Vagina (tissue), 2 donors: ENCODE measurements at places on chromosomes 4 and X.

DNA sequence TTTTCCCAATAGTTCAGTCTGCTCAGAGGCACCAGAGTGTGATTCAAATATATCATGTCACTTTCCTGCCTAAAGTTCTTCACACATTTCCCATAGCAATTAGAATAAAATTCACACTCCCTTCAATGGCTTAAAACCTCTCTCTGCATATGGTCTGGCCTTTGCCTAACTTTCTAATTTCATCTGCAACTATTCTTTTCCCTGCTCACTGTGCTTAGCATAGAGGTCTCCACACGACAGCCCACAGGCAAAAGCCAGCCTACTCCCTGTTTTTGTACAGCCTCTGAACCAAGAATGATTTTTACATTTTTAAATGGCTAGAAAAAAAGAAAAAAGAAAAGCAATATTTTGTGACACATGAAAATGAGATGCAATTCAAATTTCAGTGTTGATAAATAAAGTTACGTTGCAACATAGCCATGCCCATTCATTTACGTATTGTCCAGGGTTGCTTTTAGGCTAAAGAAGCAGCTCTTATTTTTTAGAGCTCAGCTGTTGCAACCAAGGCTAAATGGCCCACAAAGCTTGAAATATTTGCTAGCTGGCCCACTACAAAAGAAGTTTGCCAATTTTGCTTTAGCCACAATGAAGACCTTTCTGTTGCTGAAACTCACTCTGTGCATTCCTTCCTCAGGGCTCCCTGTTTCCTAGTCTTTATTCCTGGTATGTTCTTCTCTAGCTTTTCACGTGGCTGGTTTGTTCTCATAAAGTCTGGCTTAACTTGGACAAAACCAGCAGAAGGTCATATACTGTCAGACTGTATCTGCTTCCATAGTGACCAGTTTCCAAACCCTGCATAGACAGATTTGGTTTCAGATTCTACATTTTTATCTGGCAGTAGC is 26.6 kb upstream of the IRF2 start:
- no peak for DNase-seq

DNA sequence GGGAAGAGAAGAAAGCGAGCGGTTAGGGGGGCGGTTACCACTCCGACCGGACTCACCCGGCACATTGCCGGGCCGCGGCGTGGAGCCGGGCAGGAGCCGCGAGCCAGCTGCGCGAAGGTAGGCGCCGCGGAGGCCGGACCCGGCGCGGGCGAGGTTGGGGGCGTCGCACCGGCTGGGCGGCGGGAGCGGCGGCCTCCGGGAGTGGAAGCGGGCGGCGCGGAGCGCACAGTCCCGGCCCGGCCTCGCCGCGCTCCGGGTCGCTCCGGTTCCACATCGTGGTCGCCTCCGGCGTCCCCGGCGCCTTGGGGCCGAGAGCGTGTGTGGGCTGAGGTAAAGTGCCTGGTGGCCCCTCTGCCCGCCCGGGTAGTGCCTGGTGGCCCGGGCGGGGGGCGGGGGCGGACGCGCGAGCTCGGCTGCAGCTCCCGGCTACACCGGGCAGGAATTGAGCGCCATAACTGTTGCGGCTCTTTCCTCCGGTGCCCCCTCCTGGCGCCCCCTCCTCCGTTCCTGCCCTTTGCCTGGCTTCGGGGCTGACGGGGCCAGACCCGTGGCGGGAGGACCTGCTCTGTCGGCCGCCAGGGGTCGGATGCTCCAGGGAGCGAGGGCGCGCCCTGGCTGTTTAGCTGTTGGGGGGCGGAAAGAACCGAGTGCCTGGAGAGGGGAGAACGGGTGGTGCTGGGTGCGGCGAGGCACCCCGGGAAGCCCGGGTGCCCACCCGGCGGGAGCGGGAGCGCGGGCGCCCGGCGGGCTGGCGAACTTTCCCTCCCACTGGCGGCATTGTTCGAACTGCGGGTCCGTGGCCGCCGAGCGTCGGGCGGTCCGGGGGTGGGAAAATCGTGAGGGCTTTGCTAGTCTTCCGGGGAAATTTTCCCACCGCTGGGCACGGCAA is 626 bp downstream of the JADE3 start:
- no peak for DNase-seq

- no peak for DNase-seq
These were observed 307.9 kb upstream of the F9 start for GRCh38 chrX:139222511-139223200.

GRCh38 chr4:77451530-77451929 is 154.1 kb upstream of the CXCL13 start:
- no peak for DNase-seq

GRCh38 chr4:156583265-156583664 is 388.3 kb downstream of the PDGFC start:
- no peak for DNase-seq

DNA sequence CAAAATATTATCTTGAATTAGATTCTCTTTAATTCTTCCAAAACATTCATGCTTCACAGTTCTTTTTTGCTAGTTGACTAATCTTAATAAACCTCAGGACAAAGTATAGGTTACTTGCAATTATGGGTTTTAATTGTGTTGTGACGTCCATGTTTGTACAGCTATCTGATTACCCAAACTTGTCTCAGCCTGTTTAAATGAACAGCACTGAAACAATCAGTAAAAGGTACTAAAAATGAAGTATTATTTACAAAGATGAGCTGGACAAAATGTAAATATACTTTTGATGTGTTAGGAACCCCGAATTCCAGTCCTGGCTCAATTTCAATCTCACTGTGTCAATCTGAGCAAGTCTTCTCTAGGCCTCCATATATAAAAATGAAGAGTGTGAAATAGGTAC is 57.4 kb upstream of the SLC6A14 start:
- no peak for DNase-seq

GRCh38 chr4:56297776-56298175 is 89.5 kb downstream of the AASDH start:
- no peak for DNase-seq

DNA sequence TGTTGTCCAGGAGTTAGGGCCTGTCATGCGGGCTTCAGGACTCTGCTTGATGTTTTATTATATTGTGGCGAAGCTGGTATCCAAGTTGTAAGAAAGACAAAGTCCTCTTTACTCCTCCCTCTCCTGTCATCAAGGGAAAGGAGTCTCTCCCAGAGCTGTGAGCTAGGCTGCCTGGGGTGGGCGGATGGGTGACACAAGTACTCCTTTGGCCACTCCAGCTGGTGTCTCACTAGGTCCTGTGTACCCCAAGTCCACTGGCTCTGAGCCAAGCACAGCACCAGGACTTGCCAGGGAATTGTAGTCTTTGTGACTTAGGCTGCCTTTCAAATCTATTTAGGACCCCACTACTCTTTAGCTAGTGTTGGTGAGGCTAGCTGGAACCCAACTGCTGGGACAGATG is 36.7 kb upstream of the RPS6KA6 start:
- no peak for DNase-seq

- DNase-seq = no peak
These were observed 767 bp upstream of the SMIM20 start for GRCh38 chr4:25913056-25913850.

DNA sequence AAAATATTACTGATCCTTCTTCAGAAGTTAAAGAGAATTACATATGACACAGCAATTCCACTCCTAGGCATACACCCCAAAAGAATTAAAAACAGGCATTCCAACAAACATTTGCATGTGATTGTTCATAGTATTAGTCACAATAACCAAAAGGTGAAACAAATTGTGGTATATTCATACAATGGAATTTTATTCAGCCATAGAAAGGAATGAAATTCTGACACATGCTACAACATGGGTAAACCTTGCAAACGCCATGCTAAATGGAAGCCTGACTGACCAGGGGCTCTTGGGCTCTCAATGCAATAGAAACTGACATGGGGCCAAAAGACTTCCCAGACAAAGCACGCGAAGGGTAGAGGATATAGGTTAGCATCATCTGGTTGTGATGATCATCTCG is 62.1 kb upstream of the S100G start:
- DNase-seq = no peak

DNA sequence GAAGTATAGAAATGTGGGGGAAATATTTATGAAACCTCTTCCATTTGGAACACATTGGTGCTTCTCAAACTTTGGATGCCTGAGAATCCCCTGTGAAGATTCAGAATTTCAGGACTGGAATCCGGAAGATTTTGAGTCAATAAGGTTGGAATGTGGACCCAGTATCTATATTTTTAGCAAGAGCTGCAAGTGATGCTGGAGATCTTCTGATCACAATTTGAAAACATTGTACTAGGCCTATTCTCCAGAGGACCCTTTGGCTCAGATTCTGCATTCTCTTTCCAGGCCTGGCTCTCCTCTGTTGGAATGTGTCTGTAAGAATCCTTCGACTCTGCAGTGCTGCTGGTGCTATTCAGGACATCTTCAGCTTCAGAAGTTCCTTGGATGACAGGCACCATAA is 2.4 kb upstream of the PKD2 start:
- DNase-seq = no peak

DNA sequence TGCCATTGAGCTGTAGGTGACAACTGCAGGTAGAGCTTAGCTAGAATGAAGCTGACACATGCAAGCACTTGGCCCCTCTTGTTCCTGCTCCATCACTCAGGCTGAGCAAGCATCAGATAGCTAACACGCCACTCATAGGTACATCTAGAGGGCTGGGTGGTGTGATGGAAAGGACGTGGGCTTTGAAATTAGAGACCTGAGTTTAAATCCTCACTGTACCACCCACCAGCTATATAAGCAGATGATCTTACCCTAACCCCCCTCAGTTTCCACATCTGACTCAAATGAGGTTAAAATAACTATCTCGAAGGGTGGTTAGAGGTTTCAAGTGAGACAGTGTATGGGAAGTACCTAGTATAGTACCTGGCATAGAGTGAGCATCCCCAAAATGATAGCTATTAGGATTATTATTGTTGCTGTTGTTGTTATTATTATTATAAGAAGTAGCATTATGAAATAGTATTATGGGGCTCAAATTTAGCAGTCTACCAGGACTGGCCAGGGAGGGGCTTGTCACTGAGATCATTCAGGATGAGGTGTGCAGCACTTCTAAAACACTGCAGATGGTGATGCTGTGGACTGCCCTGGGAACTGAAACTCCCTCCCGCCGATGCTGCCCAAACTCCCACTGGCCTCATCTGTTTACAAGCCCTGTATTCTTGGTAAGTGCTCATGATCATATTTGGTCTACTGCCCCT is 59.0 kb downstream of the REELD1 start:
- DNase-seq = no peak

GRCh38 chr4:109683621-109684253 is 19.5 kb downstream of the CASP6 start:
- no peak for DNase-seq

- no peak for DNase-seq
These were observed 7.1 kb upstream of the AREG start for GRCh38 chr4:74437866-74438265.

GRCh38 chr4:187109636-187110035 is 386.0 kb upstream of the FAT1 start:
- no peak for DNase-seq

GRCh38 chrX:56744996-56745395 is 16.0 kb downstream of the NBDY start:
- no peak for DNase-seq

DNA sequence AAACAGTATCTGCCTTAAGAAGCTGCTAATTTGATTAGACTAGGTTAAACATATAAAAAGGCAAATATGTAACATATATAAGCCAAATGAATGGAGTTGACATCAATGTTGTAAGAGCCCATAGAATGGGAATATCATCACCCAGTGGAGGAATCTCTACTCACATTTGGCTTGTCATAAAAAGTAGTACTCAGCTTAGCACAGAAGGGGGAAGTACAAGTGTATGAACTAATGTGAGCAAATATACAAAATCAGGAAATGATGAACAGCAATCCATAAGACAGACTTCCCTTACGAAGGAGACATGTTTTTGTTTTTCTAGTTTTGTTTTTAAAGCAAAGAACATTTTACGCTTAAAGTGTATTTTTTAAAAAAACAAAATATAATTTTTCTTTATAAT is 74.9 kb downstream of the MAB21L2 start:
- DNase-seq = no peak

DNA sequence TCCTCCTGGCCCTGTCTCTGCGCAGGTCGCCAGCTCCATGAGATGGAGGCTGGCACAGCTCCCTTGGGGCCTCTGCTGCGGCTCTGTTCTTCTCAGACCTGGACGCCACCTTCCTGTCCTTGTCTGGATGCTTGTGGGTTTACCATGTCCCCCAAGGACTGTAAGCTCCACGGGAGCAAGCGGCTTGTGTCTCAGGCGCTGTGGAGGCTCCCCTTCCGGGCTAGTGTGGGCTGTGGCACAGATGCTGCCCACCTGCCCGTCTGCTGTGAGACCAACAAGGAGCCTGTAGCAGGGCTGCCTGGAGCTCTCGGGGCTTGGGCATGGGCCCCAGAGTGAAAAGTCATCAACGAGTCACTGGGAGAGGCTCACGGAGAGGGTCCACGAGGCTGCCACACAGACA is 25.2 kb downstream of the NAT8L start:
- no peak for DNase-seq

DNA sequence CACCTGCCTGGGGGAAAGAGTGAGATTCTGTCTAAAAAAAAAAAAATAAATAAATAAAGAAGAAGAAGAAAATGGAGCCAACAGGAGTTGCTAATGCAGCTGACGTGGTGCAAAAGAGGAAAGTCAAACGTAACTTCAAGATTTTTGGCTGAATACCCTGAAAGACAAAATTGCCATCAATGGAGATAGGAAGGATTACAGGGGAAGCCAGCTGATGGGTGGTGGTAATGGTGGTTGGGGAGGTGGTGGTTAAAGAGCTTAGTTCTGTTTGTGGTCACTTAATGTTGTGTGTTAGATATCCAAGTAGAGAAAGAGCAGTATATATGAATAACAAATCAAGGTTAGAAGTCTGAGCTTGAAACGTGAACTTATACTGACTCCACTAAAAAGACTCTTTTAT is 225.4 kb downstream of the ARHGAP24 start:
- no peak for DNase-seq

DNA sequence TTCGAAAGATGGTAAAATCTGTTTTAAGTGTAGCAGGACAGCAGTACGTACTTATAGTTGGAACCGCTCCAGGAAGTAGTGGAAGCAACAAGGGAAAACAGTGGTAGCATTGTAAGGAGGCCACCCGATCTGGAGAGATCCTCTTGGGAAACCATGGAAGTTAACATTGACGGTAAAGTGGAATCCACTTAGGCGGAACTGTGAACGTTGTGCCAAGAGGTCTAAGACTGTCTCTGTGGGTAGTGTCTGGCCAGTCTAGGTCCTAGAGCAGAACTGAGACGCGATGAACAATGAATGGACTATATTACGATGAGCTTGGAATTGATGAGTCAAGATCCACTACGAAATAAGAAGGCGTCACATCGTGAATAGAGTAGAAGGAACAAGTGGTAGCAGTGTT is 124.0 kb downstream of the TENM3 start:
- no peak for DNase-seq

- no peak for DNase-seq
These were observed 28.7 kb downstream of the MAPK10 start for GRCh38 chr4:86330961-86331742.

GRCh38 chrX:132622130-132622529 is 133.3 kb upstream of the MBNL3 start:
- no peak for DNase-seq
